ENCODE measurements at places on chromosomes 5 and 9. TPM values are rescaled to one million over a fixed set of nuclear protein-coding genes. Genes with fewer than 3 reads are reported as not detected.

GRCh38 chr5:39203951-39204350 is 15.4 kb downstream of the FYB1 start:
- DNase-seq: no peak

The EXOSC2 gene
- 14.0 TPM for total RNA-seq

The CEL gene
- 2.0 TPM for total RNA-seq

DNA sequence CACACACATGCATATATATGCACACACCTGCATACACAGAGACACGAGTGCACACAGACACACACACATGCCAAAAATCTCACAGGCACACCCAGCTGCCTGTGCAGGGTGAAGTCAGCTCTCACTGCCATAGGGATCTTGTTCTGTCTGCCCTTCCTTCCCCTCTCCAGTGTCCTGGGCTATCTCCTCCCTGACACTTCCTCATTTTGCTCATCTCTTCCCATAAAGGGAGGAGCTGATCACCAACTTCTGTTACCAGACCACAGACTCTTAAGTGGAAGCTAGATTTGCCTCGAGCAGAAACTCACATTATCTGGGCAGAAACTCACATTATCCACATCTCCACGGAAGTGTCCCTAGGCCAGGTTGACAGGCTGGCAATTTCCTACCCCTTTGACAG is 28.7 kb downstream of the LCP2 start:
- DNase-seq: no peak

DNA sequence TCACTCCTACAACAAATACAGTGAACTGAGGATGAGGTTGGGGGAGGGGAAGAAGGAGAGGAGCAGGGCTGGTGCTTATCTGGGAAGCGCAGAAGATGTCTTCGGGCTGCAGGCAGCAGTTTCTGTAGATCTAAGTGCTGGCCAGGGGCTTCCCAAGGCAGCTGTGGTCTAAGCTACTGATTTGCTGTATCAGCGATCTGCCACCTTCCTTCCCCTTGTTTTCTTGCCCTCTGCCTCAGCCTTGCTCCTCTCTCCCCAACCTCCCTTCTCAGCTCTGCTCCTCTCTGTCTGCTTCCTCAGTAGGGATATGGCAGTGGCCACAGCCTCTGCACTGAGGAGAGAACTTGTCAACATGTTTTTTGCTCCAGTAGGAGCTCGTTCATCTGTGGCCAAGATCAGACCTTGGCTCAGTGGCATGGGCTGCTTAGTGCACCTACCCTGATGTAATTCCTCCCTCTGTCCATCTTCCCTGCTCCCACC is 42.8 kb upstream of the IL6ST start:
- peak; percentile 54 for DNase-seq

- DNase-seq: no peak
Measured at GRCh38 chr9:88804254-88804596, 187.0 kb upstream of the S1PR3 start.

DNA sequence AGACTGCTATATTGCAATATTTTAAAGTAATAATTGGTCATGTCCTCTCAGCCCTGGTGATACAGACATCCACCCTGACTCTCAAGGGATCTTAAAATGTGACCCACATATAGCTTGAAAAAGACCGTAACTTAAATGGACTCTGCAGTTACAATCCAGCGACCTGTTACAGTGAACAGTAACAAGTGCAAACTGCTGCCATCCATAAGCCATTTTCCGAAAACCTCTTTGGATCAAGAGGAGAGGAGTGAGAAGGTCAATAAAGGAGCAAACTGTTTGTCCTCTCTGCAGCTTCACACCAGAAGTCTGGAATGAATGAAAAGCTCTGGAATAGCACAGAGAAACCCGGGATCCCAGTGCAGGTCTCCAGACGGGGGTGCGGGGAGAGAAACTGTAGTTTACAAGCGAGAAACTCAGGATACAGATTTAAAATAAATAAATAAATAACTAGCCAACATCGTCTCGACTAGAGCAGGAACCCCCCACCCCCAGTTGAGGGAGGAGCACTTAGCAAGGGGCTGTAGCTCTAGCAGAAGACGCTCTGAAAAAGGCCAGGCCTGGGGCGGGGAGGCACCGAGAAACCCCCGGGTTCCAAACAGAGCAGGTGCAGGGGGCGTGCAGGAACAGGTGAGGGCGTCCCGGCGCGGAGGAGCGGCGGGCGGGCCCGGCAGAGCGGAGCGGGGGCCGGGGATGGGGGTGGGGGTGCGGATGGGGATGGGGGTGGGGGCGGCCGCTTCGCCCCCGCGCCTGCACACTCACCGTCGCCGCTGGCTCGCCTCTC is 572 bp downstream of the ZDHHC21 start:
- DNase-seq: peak; percentile 29

The PDE6A gene
- not detected for total RNA-seq

The GABRA1 gene
- total RNA-seq: not detected

The FOXD4L5 gene
- not detected for total RNA-seq

- no peak for DNase-seq
Measured at GRCh38 chr5:7779019-7780005, 71.6 kb downstream of the CFAP90 start.

The OGN gene
- 4.6 TPM for total RNA-seq

- DNase-seq: no peak
Measured at GRCh38 chr5:136037001-136037705, 8.4 kb downstream of the TGFBI start.

The ANKDD1B gene
- total RNA-seq: not detected

The ADAMTSL1 gene
- total RNA-seq: 98.8 TPM

The SNCB gene
- not detected for total RNA-seq

DNA sequence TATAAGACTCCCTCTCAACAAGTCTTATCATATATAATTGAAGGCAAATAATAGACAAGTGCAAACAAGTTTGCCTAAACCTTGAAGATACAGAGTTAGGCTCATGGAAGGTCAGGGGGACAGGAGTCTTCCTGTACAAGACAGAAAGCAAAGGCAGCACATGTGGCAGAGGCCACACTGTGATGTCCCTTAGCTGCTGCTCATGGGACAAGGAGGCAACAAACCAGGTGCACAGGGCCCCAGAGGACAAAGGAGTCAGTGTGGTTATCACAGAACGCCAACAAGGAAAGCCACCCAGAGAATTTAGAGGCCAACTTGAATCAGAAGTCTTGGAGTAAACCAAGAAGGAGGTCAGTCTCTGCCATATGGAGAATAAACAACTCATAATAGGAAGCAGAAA is 444.8 kb downstream of the SPOCK1 start:
- DNase-seq: no peak

DNA sequence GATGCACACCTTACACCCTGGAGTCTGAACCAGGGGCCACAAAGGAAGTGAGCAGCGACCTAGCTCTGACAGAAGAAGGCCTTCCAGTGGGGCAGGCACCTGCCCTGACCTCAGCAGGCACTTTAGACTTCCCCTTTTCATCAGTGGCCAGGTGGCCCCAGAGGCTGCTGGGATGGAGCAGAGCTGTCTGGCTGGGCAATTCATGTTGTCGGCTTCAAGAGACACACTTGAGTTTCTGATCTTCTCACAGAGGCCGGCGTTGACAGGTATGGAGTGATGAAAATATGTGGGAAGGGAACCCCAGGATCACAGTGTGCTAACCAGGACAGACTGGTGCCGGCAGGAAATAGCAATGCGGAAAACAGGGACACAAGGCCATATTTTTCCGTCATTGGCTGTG is 375.5 kb downstream of the CTNND2 start:
- no peak for DNase-seq

The RLN1 gene
- total RNA-seq: not detected

DNA sequence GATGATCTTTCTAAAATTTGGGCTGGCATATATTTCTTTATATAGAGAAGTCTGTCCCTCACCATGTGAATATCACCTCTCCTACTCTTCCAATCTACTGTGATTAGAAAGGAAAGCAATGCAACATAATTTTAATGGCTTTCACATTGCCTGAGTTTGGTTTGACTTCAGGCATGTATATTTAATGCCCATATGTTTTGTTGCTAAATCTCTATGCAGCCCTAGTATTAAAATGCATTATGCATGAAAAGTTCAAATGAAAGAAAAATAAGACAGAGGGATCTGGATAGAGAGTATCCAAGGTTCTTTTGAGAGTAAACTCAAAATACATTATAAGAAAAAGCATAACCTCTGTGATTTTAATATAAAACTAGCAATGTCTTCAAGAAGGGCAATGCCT is 518.3 kb downstream of the PRR16 start:
- DNase-seq: no peak

The FOXD4L6 gene
- total RNA-seq: not detected

- no peak for DNase-seq
Measured at GRCh38 chr5:86878250-86878649, 260.5 kb downstream of the COX7C start.

- no peak for DNase-seq
Measured at GRCh38 chr9:2616692-2617377, 4.8 kb upstream of the VLDLR start.

DNA sequence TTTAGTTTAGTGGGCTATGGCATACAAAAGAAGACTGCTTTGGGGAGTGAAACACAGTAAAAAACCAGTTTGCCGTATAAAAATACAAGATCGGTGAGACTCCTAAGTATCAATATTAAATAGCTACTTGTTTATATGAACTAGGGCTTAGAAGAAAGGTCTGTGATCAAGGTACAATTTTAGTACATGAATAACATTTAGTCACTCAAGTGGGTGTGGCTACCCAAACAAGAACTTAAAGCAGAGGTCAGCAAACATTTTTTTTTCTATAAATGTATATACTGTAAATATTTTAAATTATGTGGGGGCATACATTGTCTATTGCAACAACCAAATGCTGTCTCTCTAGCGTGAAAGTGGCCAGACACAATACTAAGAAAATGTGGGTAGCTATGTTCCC is 1452.5 kb upstream of the NUDT12 start:
- DNase-seq: no peak

The SLC36A1 gene
- 10.1 TPM for total RNA-seq

- no peak for DNase-seq
Measured at GRCh38 chr9:75891277-75891741, 836 bp downstream of the PCSK5 start.

The GCNT4 gene
- 8.0 TPM for total RNA-seq

The FGF10 gene
- 3.5 TPM for total RNA-seq

GRCh38 chr9:6194934-6195333 is 20.7 kb upstream of the IL33 start:
- no peak for DNase-seq

DNA sequence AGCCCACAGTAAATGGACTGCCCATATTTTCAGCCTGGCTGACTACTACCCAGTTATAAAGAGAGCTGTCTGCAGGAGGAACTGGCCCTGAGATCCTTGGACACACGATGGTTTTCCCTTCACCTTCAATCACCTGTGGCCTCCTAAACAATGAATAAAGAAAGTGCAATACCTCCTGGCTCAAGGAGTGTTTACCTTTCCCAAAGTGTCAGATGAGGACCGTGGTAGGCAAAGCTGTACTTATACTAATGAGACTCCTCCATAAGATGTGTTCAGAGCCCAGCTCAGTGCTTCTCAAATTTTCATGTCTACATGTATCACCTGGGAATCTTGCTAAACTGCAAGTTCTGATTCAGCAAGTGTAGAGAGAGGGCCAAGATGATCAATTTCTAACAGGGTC is 284.5 kb upstream of the VLDLR start:
- DNase-seq: no peak

The SPINK5 gene
- 1.6 TPM for total RNA-seq

- no peak for DNase-seq
Measured at GRCh38 chr5:137055271-137055872, 443.8 kb downstream of the SPOCK1 start.

GRCh38 chr9:136200424-136200823 is 4.5 kb downstream of the LHX3 start:
- DNase-seq: no peak

- DNase-seq: no peak
Measured at GRCh38 chr5:127046343-127047072, 16.1 kb upstream of the MARCHF3 start.

- DNase-seq: no peak
Measured at GRCh38 chr5:120942596-120943350, 478.7 kb downstream of the PRR16 start.

DNA sequence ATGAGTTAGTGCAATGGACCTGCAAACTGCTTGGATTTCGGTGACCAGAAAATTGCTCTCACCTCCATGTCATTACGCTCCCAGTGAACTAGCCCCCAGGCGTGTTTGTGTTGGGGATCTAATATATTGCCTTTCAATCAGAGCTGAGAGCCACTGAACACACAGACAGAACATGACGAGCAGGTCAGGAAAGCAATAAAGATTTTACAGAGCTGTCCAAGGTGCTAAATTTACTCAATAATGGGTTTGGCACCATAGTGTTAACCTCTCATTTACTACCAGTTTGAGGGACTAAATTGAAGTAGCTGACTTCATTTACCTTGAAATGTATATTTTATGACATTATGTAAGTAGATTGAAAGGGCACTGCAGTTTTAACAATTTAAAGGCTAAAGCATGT is 383.0 kb downstream of the EBF1 start:
- no peak for DNase-seq

The SLC4A9 gene
- total RNA-seq: not detected

DNA sequence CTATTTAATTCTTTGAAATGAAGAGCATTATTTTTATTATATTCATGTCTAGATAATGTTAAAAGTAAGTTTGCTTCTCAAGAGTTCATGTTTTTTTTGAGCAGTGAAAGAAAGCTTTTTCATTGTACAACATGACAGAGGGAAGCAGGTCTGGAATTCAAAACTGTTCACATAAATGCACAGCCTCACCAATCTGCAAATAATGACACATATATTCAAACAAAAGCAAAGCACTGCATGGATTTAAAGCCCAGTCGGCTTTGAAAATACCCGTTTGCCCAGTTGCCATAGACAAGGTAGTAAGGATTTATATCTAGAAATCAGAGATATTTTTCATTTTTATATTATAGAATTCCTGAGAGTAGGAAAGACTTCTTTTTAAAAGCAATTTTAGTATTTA is 201.8 kb downstream of the CD180 start:
- peak; percentile 74 for DNase-seq

The MEGF10 gene
- total RNA-seq: 2.0 TPM

DNA sequence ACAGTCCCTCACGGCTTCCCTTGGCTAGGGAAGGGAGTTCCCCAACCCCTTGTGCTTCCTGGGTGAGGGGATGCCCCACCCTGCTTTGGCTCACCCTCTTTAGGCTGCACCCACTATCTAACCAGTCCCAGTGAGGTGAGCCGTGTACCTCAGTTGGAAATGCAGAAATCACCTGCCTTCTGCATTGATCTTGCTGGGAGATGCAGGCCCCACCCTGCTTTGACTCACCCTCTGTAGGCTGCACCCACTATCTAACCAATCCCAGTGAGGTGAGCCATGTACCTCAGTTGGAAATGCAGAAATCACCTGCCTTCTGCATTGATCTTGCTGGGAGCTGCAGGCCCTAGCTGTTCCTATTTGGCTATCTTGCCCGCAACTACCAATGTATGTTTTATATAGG is 44.7 kb downstream of the CCL28 start:
- no peak for DNase-seq

The HAPLN1 gene
- not detected for total RNA-seq

- DNase-seq: no peak
Measured at GRCh38 chr5:128303593-128303992, 220.0 kb downstream of the SLC12A2 start.

The IRGM gene
- total RNA-seq: not detected

The NR6A1 gene
- 2.6 TPM for total RNA-seq

The GLDC gene
- not detected for total RNA-seq

DNA sequence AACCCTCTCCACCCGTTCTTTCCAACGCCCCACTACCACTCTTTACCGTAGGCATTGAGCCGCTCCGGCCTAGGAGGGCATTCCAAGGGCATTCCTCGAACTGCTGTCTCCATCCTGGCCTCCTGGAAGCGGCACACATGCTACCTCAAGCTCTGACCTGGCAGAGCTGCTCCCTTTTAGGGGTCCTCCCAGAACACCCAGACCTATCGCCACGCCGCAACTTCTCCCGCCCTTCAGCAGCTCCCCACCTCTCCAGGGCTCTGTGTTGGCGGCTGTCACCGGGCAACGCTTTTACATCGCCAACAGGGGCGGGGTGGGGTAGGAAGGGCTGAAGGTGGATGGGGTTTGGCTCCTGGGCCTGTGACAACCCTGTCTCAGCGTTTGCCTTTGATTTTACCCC is 4.6 kb upstream of the MYORG start:
- DNase-seq: no peak

Data from stomach (tissue), 19 donors.